Right forelimb (tissue), 1 donor: ENCODE measurements at places on chromosomes 1 and 21.

- DNase-seq = no peak
Measured at GRCh38 chr1:43358121-43358745, 548 bp upstream of the CDC20 start.

- no peak for DNase-seq
Measured at GRCh38 chr1:5913078-5913845, 79.0 kb downstream of the NPHP4 start.

- DNase-seq = no peak
Measured at GRCh38 chr1:202892501-202892900, 3.6 kb upstream of the RABIF start.

GRCh38 chr1:236465959-236466303, 57.9 kb upstream of the LGALS8 start:
- DNase-seq = no peak

DNA sequence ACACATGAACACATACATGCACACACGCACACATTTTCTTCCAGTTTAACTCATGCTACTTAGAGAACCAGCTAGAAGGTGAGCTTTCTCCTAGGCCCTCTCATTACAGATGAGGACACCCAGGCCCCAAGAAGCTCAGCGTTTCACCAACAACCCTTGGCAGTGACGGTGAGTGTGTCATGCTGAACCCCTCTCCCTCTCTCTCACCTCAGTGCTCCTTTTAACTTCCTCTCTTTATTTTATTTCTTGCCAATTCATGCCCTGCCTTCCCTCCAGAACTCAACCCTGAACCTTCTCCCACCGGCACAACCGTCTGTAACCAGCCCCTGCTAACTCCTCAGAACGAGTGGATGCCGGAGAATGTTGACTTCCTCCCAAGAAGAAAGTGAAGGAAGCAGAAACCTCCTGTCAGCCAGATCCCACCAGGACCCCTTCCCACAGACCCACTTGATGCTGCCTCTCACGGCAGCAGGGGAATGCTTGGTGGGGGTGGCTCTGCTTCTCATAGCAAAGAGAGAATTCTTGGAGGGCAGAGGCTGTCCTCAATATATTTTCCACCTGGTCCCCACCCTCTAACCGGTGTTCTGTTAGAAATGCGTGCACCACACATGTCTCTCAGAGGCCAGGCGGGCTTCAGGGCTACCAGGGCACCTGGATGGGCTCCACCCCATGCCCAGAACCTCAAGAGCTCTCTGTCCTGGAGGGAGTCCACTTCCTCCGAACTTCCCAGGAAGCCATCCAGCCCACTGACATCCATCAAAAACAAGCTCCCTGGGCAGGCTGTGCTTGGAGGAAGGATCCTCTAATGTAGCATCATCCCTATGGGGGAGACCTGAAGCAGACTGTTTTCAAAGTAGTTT, 134.0 kb downstream of the TOMM20 start:
- no peak for DNase-seq

DNA sequence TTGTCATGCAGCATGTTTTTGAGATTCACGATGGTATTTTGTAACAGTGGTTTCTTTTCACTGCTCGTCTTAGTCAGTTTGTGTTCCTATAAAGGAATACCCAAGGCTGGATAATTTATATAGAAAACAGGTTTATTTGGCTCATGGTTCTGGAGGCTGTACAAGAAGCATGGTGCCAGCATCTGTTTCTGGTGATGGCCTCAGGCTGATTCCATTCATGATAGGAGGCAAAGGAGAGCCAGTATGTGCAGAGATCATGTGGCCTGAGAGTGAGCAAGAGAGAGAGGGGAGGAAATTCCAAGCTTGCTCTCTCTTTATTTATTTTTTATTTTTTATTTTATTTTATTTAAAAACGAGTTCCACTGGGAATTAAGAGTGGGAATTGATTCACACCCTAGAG, 2.0 kb upstream of the C21orf91 start:
- no peak for DNase-seq

DNA sequence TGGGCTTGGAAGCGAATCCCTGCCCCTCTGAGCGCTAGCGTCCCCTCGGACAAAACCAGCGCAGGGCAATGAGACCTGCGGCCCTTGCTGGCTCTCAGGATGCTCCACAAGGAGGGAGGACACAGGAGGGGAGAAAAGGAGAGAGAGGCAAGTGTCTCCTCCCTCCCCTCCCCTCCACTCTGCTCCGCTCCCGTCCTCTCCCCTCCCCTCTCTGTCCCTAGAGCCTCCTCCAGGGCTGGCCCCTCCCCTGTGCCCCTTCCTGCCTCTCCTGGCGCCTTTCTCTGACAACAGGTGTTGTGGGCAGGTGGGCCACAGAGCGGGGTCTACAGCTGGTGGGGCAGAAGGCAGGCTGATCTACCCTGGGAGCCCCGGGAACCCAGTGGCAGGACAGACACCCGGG, 35.2 kb downstream of the TP73 start:
- no peak for DNase-seq

DNA sequence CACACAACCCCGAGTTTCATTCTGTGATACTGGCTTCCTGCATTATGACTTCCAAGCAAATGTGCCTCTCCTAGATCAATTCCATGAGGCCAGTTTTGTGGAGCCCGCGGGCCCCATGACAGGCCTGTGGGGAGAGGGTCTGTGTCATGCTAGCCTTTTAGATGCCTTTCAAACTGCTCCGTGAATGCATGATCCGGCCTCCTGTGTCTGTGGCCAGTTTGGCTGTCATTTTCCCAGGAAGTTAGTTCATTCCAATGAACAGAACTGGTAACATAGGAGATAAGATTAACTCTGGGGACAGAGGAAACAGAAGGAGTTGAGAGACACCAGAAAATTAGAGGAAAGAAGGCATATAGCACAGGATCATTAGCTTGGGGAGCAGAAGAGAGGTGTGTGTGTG, 3.2 kb downstream of the FNDC7 start:
- DNase-seq = no peak

- no peak for DNase-seq
Measured at GRCh38 chr1:189607477-189608096, 870.1 kb downstream of the BRINP3 start.
